ELF-1 (cell line): ENCODE measurements at places on chromosomes 3 and 15.
A peak's percentile ranks its signal among the peaks of the same experiment; 100 is the strongest.

DNA sequence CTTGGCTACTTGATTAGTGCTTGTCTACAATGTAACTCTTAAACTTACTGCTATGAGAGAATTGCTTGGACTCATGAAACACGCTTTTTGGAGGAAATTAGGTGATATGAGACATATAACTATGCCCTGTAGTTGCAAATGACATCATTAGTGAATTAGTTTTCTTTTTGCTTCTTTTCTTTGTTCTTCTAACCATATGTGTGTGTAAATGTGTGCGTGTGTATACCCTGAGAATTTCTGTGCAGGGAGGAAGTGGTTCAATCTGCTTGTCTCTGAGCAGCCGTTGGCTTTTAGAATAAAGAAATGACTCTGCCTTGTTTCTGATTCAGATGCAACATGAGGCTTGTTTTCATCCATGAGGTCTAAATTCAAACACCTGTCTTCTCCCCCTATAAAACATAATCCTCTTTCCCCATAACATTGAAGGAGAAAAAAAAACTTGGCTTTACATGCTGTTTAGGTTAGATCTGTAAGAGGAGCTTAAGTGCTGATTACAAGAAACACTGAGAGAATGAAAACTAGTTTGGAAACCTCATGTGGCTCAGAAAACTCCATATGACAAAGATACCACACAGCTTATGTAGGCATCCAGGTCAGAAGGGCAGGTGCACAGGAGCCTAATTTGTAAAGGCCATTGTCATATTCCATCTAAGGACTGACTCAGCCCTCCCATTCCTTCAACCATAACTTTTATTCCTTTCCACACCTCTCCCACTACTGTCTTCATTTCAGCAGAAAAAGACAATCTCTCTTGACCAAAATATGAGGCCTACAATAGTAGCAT lies 30.5 kb upstream of the BLM start:
- DNase-seq: no peak

DNA sequence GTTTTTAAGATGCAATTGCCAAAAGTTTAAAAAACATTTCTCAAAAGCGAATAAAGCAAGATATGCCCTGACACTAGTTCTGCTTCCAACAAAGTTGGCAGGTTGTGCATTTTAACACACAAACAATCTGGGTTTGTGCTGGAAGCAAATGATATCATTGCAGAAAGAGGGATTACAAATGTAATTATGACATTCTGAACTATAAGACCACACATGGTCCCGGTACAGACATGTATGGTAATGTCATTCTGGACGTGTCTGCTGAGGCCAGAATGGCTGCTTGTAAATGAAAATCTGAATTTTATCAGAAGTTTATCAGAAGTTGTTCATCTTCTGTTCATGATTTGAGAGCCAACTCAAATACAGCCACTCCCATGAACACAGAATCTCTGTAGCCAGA lies 10.7 kb downstream of the TMC3 start:
- DNase-seq: no peak

DNA sequence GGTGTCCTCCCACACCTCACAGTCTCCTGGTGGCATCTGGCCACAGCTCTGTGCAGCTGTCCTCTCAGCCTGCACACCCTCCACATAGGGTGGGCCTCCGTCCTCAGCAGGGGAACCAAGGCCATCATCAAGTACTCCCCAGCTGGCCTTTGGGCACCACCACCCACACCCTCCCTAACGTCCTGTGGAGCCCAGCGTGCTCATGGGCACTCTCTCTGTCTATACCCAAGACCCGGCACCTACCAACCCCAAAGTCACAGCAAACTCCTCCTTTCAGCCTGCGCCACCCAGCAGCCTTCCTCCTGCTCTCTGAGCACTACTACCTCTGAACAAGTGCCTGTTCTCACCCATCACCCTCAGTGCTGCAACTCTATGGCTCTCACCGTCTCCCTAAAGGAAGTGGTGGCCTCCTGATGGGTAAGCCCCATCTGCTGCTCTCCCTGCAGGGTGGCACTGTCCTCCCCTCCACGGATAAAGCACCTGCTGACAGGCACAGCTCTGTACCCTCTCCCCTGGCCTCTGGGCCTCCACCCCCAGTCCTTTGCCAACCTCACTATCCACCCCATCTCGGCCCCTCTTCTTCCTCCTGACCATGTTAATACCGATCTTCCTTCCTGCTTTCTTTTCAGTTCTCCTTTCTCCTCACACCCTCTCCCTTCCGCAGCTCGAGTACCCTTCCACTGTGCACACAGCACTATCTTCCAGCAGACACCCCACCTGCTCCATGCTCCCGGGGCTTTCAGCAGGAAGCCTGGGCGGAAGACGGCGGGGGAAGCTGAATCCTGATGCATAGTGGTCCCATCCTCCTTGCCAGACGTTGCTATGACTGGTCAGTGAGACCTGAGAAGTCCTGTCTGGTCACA lies 31.5 kb downstream of the SLC41A3 start:
- no peak for DNase-seq

GRCh38 chr15:99322643-99323405 lies 71.5 kb downstream of the LRRC28 start:
- DNase-seq: no peak

DNA sequence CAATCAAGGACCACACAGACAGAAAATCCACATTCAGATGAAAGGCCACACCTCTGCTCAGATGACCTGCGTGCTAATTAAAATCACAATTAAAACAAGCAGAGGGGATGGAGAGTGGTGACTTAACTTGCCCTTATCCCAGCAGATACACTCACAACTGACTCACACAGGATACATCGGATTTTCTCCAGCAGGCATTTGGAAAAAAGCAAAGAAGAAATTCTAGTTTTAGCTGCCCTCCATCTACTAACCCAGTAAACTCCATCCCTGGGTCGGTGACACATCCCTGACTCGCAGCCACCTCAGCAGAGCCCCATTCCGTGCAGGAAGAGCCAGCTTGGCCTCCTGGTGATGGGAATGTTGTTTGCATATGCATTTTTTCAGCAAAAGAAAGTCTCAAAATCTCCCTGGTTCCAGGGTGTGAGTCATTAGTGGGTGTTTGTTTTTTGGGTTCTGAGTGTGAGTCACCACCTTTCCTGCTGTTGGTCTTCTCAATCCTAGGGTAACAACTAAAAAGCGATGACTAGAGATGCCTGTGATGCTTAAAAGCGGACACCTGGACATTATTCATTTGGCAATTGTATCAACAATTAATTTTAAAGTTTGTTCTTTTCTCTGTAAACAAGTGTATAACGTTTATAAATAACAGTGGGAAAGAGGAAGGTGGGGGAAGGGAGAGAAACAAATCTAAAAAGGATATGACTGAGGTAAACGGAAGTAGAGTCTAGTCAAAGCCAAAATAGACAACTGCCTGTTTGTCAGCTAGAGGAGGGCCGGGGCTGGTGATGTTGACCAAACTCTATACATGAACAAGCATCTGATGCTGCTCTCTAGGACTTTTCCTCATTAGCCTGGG lies 49.8 kb upstream of the SLC4A7 start:
- peak; percentile 94 for DNase-seq

DNA sequence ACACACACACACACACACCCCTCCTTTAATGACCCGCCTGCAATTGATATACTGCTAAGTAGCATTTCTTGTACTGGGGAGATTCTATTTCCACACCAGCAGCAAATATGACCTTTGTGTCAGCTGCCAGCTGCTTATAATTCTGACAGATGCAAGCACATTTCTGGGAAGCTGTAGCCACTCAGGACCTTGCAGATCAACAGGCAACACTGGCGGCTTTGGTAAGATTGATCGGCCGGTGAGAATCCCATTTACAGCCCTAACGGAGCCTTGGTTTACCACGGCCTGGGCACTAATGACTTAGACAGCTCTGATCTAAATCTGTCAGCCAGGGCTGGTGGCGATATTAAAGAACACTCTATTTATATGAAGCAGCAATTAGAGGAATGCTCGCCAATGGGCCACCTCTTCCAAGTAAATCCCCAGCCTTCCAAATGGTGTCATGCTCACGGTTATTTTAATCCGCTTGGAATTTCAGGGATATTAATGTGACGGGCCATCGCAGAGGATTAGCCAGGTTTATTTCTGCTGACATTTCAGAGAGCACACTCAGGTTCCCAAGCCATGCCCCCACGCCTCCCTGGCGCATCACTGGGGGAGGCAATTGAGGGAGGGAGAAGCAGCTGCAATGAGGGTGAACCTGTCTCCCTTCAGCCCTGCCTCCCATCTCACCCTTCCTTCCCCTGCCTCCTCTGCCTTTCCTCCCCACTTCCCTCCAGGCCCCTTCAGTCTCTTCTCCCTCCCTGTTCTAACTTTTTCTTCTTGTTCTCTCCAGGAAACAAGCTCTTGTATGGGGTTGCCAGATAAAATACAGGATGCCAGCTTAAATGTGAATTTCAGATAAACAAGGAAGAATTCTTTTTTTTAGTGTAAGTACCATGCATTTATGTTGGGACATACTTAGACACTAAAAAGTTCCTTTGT lies 287.0 kb downstream of the TLE3 start:
- DNase-seq: no peak

GRCh38 chr3:132597660-132598059 lies 590 bp downstream of the ACKR4 start:
- DNase-seq: no peak

- DNase-seq: peak; percentile 37
Measured at GRCh38 chr3:187291001-187291511, 481 bp downstream of the MASP1 start.

- DNase-seq: peak; percentile 77
Measured at GRCh38 chr3:48634661-48635221, 520 bp downstream of the SLC26A6 start.

DNA sequence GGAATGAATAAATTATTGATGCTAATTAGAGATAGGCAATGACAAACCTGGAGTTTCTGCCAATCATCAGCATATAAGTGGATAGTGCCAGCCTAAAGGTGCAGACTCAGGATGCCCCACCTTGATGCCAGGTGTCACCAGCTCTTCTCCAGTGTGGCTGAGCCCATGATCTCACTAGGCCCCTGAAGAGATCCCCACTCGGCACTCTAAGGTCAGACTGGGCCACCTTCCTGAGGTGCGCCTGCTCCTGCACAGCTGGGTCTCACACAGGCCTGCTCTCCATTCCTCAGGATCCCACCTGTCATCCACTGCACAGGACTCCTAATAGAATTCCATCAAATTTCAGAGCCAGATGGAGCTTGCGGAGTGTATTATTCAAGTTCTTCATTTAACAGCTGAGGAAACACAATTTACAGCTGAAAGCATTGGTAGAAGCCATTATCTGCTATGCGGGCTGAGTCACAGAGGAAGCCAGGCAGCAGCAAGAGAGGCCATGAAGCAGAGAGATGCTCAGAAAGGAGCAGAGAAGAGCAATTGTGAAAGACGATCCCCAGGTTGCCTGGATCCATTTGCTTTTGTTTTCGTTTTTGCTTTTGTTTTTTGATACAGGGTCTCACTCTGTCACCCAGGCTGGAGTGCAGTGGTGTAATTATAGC lies 25.1 kb upstream of the FSTL1 start:
- DNase-seq: no peak

GRCh38 chr3:178404961-178405360 lies 131.3 kb upstream of the KCNMB2 start:
- no peak for DNase-seq

GRCh38 chr15:26841514-26841913 lies 25.3 kb upstream of the GABRA5 start:
- no peak for DNase-seq

- no peak for DNase-seq
Measured at GRCh38 chr3:145079436-145079835, 1081.5 kb downstream of the PLOD2 start.

GRCh38 chr3:134526319-134526718 lies 40.5 kb downstream of the CEP63 start:
- DNase-seq: no peak

GRCh38 chr15:88697276-88697675 lies 58.5 kb downstream of the ISG20 start:
- no peak for DNase-seq

DNA sequence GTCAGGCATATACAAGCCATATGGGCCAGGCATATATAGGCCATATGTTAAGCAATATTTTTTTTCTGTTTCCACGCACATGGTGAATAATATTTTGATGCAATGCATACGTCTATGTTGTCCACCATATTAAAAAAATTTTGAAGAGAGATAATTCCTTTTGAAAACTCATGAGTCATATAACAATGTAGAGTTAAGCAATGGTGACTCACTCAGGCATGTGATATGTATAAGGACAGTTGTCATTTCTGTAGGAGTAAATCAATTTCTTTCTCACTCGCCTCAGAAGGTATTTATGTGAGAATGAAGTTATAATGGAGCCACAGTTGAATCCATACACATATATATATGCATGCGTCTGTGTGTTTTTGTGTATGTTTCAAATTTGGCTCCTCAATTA lies 272.6 kb downstream of the EPHA3 start:
- DNase-seq: no peak
